Stimulated activated CD8-positive, alpha-beta memory T cell treated with anti-CD3 and anti-CD28 coated beads, Interleukin-15, amount 100 ng/mL, for 24 hours (primary cell): ENCODE measurements at places on chromosomes 1 and 21.

DNA sequence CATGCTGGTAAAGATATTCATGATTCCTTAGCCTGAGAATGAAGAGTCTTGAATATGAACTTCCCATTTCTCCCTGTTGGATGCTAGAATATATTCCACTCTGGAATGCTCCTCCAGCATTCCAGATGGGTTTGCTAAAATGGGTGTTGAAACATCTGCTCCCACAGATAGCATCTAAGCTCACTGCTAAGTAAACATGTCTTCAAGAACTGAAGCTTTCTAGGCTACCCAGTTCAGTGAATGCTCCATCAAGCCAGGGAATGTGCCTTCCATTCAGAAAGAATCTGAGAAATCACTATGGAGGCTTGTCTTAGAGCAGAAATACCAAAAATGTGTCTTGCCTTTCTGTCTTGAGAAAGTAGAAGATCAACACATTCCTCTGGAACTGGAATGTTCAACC, 81.1 kb downstream of the TNFSF18 start:
- DNase-seq = no peak

DNA sequence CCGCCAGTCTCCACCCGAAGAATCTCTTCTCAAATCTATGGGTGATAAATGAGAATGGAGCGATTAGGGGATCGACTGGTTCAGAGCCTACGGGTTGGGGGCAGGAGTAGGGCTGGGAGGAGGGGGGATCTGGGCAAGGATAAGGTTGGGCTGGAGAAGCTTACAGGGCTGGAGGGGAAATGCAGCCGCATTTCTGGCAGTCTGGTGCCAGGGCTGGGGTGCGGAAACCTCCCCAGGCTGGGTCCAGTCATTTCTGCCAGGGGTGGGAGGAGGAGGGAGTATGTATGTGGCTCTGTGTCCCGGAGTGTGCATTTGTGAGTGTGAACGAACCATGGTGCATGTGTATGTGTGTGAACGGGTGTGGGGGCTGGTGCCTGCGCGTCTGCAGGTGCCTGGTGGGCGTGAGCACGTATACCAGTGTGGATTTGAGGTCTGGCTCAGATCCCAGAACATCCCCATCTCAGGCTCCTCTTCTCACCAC, 10.2 kb downstream of the C1orf216 start:
- no peak for DNase-seq

GRCh38 chr21:38807986-38808385, 2.3 kb downstream of the ETS2 start:
- no peak for DNase-seq

DNA sequence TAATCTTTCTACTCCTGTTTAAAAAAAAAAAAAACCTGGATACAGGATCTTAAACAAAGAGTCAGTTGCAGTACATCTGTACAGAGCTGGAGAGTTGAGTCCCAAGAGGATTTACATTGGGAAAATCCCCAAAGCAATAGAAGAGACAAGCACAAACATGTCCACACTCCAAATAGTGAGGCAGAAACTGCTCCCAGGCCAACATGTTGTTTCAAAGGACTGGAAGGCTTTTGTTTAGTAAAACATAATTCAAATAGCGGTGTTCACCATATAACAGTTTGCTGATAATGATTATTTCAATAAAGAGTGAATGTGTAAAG, 425.4 kb downstream of the ADGRL2 start:
- DNase-seq = no peak

DNA sequence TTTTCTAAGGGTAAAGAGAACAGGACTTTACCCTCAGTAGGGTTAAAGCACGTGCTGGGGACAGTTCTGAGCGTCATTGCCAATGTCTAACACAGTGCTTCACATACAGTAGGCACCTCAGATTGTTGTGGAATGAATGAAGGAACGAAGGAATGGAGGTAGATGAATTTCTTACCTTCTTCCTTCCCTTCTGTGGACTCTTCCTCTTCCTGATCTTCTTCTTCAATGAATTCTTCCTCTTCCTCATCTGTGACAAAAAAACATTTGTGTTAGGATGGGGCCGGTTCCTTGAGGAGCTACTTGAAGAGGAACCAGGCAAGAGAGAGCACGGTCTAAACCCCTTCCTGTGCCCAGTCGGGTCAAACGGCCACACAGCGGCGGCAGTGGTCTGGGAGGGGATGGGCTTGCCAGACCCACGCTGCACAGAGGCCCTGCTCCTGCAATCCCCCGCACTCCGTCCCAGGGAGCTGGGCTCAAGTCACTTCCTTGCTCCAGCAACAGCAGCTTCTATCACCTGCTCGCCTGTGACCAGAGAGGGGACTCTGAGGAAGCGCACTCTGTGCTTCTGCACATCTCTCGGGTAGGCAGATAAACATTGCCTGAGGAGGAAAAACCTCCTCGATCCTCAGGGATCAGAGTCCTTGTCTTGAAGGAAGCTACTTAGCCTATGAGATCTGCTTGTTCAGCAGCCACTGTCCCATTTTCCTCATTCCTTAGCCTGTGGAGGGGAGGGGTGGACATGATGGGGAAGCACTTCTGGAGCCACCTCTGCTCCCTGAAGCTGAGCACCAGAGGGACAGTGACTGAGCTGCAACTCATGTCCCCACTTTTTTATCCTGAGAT, 8.0 kb upstream of the SLC30A2 start:
- DNase-seq = no peak

DNA sequence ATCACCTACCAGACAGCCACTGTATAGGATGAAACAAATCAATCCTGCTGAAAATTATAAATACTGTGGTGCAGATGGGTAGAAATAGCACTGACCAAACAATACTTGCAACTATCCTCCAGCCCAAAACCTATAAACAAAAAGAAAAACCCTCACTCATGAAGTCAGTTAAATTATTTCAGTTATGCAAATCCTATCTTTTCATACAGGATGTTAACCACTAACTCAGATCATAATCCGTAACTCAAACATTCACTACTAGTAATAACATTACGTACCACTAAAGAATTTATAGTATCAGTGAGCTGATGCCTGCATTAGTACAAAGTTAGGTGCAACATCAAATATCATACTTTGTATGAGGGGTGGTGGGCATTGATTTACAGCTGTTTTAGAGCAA, 2.6 kb downstream of the NDC1 start:
- DNase-seq = no peak

DNA sequence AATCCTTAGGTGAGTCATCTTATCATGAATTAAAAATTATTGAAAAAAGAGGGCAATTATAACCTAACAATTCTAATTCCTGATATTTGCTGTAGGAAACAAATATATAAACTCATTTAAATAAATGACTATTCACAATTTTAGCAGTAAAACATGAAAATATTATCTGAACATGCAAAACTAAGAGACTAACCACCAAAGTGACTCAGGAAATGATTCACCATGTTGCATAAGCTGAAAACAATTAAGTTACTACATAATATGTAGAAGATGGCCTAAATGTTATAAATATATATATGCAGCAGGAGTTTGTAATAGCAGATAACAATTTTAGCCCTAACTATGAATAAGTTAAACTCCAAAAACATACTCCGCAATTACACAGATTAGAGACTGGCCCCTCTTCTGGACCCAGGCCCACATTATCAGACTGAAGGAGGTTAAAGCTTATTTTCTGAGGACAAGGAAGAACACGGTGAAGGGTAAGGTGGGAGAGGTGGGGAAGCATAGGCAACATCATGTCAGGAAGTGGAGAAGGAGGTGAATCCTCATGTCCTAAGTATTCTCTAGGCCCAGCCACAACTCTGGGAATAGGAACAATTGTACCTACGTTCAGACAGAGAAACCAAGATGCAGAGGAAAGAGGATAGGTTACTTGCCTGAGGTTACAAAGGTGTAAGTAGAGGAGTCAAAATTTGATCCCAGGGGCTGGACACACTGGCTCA, 15.6 kb upstream of the AIM2 start:
- no peak for DNase-seq

GRCh38 chr1:241696815-241697639, 44.9 kb downstream of the WDR64 start:
- DNase-seq = no peak

DNA sequence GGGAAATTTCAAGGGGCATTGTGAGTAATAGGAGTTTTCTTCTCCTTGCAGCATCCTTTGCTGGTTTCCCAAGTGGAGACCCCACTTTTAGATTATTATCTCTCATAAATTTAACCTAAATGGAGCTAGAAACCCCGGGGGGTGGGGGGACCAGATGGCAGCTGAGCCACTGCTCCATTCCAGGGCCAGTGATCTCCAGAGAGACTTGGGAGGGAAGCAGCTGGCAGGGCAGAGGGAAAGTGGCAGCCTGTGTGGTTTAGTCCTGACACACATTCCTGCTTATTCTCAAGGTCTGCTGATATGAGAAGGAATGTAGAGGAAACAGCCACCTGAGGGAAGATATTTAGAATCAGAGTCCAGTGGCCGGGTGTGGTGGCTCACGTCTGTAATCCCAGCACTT, 16.3 kb downstream of the PCP4L1 start:
- no peak for DNase-seq

- DNase-seq = no peak
Observed at GRCh38 chr1:50426108-50426700, 3.0 kb upstream of the DMRTA2 start.

DNA sequence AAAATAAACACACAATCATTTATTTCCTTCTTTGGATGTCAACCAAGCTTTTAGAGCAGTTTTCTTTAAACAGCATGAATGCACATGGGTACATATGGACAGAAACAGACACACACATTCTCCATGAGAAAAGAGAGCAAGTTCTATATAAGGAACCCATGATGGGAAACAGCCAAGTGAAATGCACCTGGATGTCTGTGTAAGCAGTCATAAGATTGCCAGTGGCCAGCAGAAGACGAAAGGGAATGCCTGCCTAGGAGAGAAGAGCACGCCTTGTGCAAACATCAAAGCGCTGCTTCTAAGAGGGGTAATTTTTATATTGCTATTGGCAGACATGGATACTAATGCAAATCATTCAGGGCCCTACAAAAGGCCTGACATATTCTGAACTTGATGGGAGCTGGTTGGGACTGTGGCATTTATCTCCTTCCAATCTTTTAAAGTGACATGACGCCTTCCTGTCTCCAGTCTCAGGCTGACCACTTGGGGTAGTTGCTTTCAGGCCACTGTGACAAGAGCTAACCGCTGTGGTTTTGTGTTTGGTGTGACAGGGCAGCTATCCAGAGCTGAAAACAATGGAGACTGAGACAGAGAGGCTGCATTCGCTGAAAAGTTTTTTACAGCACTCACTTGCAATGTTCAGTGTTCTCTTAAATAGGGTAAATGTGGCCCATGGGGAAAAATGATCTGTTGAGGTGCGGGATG, 75.0 kb upstream of the DPT start:
- DNase-seq = no peak

DNA sequence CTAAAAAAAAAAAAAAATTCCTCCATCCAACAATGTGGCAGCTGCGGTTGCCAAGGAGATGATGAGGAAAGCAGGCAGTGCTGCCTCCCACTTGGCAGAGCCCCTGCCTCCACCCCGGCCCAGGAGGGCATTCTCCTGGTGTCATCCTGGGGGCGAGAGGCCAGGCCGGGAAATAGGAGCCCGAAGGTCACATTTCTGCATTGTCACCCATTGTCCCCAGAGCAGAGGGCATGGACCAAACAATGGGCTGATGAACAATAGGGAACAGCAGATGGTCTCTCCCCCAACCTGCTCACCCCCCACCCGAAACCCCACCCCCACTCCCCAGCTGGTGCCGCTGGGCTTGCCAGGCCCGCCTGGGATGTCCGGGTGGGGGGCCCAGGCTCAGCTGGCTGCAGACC, 37.3 kb downstream of the CAMK2N1 start:
- no peak for DNase-seq

- no peak for DNase-seq
Observed at GRCh38 chr1:182641561-182641960, 37.4 kb upstream of the RGS16 start.

- no peak for DNase-seq
Observed at GRCh38 chr1:53462769-53463501, 3.7 kb downstream of the DMRTB1 start.

DNA sequence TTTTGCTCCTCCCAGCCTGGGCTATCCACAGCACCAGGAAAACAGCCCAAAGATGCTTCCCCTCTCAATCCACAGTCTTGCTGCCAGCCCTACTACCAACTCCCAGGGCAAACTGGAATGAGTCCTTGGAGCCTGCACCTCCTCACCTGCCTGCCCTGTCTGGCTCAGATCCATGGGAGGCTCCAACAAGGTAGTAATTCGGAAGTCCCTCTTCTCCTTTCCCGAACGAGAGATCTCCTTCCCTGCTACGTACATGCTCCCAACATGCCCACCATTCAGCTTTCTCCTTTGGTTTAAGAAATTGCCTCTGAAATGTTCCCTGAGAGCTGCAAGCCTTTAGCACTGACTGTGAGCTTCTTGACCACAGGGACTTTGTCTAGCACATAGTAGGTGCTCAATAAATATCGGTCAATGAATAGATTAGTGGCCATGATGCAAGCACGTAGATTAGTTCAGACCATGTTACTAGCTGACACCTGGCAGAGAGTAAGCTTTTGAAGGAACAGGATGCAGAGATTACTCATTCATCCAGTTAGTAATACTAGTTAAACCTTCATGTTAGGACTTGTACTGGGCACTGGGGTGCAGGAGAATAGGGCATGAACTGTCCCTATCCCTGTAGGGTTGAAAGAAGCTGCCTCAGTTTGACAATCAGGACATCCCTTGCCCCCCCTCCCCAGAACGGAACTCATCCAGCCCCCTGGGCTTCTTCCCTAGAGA, 80.1 kb downstream of the DISP3 start:
- DNase-seq = no peak

GRCh38 chr1:57986432-57986831, 560.1 kb downstream of the OMA1 start:
- DNase-seq = no peak

GRCh38 chr21:35566874-35567273, 493.5 kb downstream of the SETD4 start:
- no peak for DNase-seq

GRCh38 chr1:30745834-30746208, 11.8 kb downstream of the LAPTM5 start:
- no peak for DNase-seq

DNA sequence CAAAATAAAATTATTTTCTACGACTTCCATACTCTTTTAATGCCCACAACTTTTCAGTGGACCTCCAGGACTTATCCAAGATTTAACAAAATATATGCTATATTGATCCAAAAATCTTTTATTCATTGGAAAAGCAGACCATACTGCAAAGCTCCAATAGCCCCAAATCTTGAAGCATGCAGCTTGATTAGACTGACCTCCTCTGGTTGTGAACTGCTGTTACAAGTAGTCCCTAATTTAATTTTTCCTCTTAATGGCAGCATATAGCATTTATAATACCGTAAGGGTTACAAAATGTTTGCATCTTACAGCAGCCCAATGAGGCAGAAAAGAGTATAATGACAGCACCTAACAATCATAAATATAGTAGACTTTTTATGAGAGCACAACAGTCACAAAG, 49.8 kb downstream of the TPR start:
- DNase-seq = no peak

- DNase-seq = no peak
Observed at GRCh38 chr1:63787875-63788274, 14.1 kb downstream of the ROR1 start.
